Midbrain (tissue), 1 donor: ENCODE measurements at places on chromosomes 1 and 21.

DNA sequence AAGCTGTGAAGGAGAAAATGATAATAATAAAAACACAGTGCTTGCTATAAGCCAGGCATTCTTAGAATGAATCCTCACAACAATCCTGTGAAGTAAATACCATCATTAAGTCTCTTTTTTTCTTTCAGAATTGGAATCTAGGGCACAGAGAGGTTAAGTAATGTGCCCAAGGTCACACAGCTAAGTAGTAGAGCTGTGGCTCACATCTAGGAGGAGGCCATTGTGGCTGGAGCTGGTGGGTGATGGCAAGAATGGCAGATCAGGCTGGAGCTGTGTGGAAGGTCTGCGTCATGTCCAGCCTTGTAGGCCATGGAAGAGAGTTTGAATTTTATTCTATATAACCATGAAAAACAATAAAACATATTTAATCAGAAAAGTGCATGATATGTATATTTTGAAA lies 38.2 kb upstream of the TSPAN2 start:
- no peak for DNase-seq

GRCh38 chr1:238488401-238488800 lies 597.7 kb upstream of the ZP4 start:
- no peak for DNase-seq

GRCh38 chr1:185973645-185974044 lies 239.5 kb downstream of the HMCN1 start:
- DNase-seq = no peak

- no peak for DNase-seq
These were observed 108.4 kb downstream of the XCL2 start for GRCh38 chr1:168435439-168435838.
